ENCODE measurements at places on chromosomes 4 and X.

GRCh38 chr4:119227690-119228089 is 15.2 kb downstream of the USP53 start:
- DNase-seq = no peak

DNA sequence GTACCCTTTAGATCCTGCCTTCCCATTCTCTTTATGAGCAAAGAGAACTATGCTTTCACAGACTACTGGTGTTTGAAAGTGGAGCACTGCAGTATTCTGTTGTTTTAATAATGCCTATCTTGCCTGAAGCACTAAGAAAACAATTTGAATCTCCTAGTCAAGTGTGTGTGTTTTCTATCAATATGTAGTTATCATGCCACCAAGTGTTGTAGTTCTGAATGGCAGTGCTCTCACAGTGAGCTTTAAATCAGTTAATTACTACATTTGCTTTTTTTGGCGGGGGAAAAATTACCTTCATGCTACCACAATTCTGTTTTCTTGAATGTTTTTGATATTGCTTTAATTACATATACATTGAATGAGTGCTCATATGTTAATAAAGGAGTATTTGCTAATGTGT is 143.6 kb upstream of the FAM47A start:
- no peak for DNase-seq

DNA sequence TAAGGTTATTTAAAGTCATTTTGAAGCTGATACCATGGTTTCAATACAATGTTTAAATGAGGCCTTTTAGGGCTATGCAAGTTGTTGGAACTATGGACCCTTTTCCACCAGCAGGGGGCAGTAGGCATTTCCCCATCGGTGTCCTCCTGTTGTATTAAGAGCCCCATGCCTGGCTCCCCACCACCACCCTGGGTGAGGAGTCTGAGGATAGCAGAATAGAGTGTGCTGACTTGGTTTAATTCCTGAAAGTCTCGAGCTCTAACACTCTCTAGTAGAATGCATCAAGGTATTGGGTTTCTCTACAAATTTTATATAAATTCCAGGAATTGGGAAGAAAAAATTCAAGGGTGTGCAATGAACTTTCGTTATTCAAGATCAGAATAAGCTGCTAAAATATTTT is 234.8 kb upstream of the JADE1 start:
- no peak for DNase-seq

GRCh38 chr4:1669270-1669669 is 14.8 kb downstream of the FAM53A start:
- no peak for DNase-seq

- no peak for DNase-seq
These were observed 64.0 kb downstream of the KCNIP4 start for GRCh38 chr4:21884615-21885014.

GRCh38 chr4:86544310-86544966 is 49.7 kb upstream of the PTPN13 start:
- DNase-seq = no peak

DNA sequence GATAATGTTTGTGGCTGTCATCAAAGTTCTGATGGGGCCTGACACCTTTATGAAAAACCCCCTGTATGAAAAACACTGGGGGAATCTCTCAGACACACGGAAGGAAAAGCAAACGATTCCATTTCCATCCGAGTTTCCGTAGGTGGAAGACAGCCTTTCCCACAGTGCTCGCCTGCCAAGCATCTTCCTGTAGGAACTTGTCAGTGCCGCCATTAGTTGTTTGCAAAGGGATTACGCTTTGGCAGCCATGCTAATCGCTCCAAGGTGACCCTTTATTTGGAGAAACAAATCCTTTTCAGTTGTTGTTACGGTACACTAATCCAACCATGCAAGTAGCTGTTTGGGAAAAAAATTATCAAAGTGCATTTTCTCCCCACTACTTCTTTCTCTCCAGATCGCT is 44.4 kb upstream of the STOX2 start:
- no peak for DNase-seq

- no peak for DNase-seq
These were observed 8.0 kb downstream of the ZNF827 start for GRCh38 chr4:145930592-145930991.

DNA sequence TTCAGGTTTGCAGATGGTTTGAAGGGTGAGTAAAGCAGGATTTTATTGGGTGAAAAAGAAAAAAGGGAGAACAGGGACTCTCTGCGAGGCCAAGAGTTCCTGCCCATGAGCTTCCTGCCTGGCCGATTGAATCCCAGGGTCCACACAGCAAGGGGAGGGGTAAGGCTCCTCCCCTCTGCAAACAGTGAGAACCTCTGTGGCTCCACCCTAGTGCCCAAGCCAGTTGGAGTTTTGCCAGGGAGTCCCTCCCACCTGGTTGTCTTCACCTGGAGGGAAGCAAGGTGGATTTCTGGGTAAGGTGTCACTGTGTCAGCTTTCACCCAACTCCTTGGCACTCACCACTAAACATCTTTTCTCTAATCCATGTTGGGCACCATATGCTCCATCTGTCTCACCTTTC is 70.9 kb downstream of the PDHA2 start:
- no peak for DNase-seq

- no peak for DNase-seq
These were observed 210.4 kb downstream of the PTTG2 start for GRCh38 chr4:38170338-38171169.

DNA sequence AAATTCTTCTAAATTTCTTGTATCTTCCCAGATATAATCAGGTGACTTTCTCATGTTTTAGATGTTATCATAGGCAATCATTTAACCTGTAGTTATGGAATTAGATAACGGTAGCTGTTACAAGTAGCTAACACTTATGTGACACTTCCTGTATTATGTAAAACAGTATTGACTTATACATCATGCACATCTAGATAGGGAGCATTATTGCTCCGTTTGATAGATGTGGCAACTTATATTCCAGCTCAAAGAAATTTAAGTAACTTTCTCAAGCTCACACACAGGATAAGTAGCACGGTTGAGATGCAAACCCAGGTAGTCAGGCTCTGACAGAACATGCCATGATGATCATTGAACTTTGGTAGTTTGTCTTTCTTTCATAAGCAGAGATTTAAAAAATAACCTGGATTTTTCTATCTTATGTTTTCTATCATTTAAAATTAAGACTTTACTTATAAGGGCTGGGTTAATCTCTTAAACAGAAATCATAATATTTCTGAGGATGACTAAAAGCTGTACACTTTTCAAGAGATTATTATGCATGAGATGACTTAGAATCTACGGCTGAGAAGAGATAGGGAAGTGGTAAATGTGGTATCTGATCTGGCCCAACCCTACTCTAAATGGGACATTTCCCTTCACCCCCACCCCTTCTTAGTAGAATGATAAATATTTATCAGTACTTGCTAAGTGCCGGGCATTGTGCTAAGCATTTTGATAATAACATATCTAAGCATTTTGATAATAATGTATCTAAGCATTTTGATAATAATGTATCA is 69.1 kb upstream of the HPGD start:
- no peak for DNase-seq

DNA sequence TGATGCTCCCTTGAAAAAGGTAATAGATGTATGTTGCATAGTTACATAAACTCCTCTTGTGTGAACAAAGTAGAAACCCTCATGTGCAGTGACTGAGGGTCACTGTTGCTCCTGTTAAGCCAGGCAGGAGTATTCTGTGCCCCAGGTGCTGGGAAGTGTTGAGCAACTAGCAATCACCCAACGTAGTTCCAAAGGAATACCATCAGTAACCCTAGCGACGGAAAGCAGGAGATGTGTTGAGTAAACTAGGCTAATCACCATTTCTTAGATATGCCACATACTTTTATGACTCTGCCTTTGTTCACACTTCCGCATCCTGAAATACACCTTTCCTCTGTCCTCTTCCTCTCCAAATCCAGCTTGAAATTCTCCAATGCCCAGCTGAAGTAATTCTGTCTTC is 50.9 kb upstream of the TAB3 start:
- no peak for DNase-seq

DNA sequence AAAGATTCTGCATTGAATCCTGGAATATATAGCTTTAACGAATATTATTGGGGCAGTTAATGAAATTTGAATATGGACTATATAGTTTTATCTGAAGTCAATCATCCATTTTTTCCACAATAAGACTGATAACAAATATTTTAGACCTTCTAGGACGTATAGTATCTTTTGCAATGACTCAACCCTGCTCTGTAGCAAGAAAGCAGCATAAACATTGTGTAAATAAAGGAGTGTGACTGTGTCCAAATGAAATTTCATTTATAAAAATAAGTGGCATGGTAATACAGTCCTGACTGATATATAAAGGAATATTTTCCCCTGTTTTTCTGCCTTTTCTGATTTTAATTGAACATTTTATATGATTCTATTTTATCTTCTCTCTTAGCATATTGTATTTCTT is 947.7 kb upstream of the SLIT2 start:
- DNase-seq = no peak

- no peak for DNase-seq
These were observed 426.5 kb upstream of the PABPC4L start for GRCh38 chr4:134628066-134628465.

DNA sequence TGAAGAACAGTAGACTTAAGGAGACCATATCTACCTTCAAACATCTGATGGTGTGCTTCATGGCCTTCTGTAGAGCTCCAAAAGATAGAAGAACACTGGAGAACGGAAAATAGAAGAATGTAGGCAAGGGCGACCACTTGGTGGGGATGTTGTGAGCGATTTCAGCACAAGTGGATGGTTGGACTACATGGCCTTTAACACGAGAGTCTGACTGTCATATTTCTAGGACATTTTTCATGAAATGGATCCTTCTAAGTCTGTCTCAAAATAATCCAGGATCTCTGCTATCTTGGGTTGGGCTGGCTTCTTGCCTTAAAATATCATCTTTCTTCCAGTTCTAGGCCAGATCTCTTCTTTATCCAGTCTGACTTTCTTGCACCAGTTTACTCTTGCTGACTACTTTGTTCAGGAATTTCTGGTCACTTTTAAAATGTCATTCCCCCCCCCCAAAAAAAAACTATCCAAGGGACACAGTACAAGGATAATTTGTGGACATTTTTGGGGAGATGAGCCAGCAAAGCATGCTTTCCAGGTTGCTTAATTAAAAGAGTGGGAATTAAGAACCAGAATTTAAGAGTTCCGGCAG is 1.2 kb upstream of the MID1IP1 start:
- no peak for DNase-seq

DNA sequence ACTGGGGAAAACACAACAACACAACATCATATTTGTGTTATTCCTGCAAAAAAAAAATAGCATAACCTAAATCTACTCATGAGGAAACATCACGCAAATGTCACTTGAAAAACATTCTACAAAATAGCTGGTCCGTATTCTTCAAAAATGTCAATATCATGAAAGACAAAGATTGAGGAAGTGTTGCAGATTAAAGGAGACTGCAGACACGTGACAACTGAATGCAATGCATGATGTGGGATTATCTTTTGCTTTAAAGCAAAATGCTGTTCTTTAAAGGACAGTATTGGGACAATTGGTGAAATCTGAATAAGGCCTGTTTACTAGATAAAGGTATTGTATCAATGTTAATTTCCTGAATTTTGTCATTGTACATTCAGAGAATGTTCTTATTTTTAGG is 157.7 kb downstream of the SMIM20 start:
- DNase-seq = no peak

GRCh38 chrX:57445076-57445475 is 146.7 kb upstream of the ZXDB start:
- DNase-seq = no peak

GRCh38 chrX:9196961-9197640 is 163.2 kb upstream of the FAM9B start:
- DNase-seq = no peak

DNA sequence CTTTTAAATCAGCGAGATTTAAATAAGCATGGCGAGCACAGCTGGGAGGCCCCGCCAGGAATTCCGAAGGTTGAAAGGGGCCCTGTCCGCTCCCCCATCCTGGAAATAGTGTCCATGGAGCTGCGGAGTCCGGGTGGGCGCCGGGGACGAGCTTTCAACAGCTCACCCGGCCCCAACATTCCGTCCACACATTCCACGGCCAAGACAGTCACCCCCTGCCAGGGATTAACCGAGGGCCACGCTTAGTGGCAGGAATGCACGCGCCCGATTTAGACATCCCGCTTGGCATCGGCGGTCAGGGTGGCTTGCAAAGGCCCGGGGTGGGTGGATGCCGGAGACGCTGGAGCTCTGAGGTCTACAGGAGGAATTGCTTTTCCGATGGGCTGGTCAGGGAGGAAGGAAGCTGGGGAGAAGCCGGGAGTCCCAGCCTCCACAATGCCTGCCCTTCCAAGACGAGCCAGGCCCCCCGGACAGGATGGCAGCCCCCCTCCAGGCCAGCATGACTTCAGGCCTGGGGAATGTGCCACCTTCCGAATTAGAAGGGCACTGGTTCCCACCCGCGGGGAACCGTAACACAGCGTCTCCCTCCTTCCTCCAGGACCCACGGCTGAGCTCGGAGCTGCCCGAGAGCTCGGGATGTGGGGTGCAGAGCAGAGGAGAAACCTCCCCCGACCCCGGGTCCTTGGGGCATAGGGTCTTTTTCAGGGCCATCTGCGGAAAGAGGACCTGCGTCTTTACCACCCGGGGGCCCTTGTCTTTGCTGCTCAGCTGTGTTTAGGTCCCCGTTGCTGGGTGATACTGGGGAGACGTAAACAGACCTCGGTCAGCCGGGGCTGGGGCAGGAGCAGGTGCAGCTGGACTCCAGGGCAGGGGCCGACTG is 26.9 kb upstream of the PPP2R3B start:
- DNase-seq = no peak

- no peak for DNase-seq
These were observed 111.6 kb upstream of the WDR17 start for GRCh38 chr4:175953960-175954521.

- DNase-seq = no peak
These were observed 108.0 kb downstream of the CHIC2 start for GRCh38 chr4:53956454-53956853.

DNA sequence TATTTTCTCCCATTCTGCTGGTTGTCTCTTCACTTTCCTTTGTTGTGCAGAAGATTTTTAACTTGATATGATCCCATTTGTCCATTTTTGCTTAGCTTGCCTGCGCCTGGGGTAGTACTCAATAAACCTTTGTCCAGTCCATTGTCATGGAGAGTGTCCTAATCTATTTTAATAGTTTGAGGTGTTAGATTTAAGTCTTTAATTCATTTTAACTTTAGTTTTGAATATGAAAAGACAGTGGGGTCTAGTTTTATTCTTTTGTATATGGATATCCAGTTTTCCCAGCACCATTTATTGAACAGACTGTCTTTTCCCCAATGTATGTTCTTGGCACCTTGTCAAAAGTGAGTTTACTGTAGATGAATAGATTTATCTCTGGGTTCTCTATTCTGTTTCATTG is 76.0 kb upstream of the ITM2A start:
- DNase-seq = no peak

GRCh38 chr4:83362492-83363329 is 28.1 kb upstream of the HPSE start:
- no peak for DNase-seq

DNA sequence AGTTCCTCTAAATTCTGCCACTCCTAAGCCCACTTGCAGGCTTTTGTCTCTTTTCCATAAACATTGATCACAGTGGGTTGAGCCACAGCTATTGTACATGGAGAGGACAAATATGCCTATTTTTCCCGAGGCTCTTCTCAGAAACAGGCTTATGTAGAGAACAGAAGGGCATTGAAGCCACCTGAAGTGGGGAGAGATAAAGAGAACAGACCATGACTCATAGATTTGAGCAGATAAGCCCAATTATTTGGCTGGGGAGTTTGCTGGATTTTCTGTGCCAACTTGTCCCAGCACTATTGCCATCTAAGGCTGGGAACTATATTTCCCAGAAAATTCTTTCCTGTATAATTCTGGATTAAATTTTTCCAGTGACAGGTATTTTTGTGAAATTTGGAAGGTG is 446.1 kb upstream of the RPS6KA3 start:
- DNase-seq = no peak

- DNase-seq = no peak
These were observed 39.4 kb upstream of the WDFY3 start for GRCh38 chr4:85005865-85006377.

GRCh38 chrX:37491686-37492085 is 79.8 kb upstream of the LANCL3 start:
- DNase-seq = no peak
